ENCODE measurements at places on chromosomes 16 and 17.

- no peak for ATAC-seq
Observed at GRCh38 chr16:88999457-89000206, 22.6 kb upstream of the CBFA2T3 start.

GRCh38 chr17:44209786-44210341, 9.6 kb downstream of the UBTF start:
- ATAC-seq, result no peak

DNA sequence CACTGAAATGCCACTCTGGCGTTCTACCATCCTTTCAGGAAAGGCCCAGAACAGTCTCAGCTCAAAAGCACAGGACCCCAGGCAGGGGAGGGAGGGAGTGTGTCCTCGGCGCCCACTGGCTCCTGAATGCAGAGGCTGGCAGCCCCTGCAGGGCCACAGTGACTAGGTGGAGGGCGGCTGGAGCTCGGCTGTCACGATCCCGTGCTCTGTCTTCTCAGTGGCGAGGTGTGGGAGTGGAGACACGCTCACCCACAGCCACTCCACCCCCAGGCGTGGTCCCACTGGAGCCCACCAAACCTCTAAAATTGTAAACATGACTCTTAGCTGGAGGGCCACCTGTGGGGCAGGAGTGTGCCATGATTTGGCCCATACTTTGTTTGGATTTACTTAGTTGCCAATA, 16.4 kb upstream of the FASN start:
- no peak for ATAC-seq

DNA sequence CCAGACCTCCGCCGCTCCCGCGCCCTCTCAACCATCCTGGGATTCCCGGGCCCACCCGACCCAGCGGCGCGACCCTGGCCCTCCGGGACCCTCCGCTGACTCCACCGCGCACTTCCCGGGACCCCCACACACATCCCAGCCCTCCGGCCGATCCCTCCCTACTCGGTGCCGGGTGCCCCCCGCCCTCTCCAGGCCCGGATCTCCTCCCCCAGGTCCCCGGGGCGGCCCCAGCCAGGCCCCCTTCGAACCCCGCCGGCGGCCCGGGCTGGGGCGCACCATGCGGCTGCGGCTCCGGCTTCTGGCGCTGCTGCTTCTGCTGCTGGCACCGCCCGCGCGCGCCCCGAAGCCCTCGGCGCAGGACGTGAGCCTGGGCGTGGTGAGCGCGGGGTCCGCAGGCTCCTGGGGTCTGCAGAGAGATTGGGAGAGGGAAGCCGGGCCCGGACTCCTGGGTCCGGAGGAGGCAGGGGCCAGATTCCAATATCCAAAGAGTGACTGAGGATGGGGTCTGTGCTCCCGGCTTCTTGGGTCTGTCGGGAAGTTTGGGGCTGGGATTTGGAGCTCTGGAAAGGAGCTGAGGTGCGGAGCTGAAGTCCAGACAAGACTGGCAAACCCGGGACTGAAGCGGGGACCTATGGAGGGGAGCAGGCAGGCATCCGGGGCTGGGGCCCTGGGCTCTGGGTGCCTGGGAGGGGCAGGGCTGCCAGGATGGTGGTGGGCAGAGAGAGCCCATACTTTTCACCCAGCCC, 453 bp downstream of the MMP25 start:
- no peak for ATAC-seq

- ATAC-seq, result no peak
Observed at GRCh38 chr17:27455236-27455913, 873 bp upstream of the KSR1 start.

DNA sequence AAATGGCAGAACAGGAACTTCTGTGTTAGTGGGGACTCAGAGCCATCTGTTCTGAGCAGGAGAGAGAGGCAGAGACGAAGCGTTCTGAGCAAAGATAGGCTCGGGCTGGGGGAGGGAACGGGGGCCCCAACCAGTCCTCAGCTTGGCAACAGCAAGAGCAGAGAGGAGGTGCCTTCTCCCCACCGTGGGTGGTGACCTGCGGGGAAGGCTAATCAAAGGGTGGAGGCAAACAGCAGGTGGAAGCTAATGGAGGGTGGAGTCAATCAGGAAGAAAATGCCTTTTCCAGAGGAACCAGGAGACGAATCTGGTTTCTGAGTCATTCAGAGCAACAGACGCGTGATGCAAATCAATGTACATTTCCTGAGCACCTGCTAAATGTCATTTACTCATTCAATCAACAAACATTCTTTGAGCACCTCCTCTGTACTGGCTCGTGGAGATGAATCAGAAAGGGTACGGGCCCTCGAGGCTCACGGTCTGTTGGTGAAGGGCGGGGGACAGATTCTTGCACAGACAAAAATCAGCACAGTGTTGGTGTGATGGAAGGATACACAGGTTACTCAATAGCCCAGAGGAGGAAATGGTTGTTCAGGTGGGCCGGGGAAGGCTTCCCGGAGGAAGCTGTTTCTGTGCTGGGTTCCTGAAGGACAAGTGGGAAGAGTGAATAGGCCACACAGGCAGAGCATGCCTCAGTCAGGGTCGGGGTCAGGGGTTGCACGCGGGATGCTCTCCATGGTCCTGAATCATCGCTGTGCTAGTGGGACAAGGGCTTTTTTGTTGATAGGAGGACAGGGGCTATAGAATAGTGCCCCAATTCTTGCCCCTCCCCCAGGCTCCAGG, 5.7 kb upstream of the SPNS2 start:
- ATAC-seq, result peak; percentile 70

GRCh38 chr17:57370037-57370581, 113.8 kb downstream of the MSI2 start:
- ATAC-seq, result peak; percentile 67

- ATAC-seq, result no peak
Observed at GRCh38 chr17:56679777-56680422, 86.4 kb downstream of the NOG start.

DNA sequence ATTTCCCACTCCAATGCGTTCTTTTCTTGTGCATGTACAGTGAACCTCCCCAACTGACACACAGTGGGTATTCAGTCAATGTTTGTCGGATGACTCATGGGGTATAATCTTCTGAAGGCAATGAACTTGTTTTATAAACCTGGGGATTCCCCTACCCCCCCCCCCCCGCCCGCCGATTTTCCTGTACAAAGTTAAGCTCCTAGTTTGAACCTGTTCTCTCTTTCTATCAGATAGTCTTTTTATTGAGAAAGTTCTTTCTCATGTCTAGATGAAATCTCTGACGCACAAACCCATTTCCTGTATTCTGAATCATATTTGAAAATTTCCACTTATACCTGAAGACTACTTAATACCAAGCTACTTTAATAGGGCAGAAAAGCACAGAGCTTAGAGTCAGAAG, 338.3 kb downstream of the CA10 start:
- ATAC-seq, result peak; percentile 71

DNA sequence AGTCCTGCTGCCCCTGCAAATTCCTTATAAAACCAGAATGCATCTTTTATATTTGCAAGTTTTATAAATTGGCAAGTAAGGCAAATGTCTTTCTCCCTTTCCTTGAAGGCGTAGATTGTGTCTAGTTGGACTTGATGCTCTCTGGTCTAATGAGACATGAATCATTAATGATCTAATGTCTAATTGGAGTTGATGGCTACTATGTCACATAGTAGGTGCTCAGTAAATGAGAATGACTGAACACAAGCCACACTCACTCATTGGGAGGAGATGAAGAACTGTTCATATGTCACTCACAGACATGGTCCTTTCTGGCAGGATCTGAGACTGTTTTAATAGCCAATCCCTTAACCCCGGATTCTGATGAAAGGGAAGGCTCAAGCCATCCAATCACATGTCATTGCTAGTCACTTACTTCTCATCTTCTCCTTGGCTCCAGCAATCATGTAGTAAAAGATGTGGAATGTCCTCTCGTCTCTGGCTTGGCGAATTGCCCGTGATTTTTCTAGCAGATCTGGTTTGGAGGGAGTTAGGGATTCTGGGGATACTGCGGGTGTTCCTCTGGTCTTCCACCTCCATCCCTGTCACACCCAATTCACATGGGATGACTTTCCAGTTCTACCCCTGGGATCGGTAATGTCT, 81.0 kb downstream of the MYH11 start:
- no peak for ATAC-seq

- ATAC-seq, result no peak
Observed at GRCh38 chr17:9900784-9901183, 4.3 kb downstream of the RCVRN start.

DNA sequence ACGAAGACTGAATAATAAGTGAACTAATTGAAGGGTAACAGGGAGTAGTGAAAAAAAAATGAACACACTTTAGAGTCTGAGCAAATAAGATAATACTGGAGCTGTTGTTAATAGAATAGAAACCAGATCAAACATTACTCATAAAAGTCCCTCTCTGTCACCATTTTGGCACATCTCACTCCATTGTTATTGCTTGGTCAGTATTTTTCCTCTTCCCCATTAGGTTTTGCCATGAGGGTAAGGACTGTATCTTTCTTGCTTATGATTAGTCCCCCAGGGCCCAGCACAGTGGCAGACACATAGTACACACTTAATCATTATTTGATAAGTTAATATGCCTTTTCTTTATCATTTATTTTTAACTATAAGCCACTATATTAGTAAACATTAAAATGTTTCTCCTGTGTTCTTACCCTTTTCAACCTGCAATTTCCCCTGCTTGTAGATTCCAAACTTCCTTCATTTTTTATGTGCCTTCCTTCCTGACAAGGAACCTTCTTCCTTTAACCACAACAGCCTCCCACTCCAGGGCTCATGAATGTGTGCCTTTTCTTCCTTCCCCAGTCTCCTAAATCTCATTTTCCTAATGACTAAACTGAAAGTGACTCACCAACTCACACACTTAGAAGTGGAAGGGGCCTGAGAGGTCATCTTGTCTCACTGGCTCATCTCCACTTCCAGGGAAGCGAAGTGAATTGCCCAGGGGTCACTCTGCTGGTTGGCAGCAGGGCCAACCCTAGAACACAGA, 88.2 kb upstream of the HAS3 start:
- ATAC-seq, result peak; percentile 57

DNA sequence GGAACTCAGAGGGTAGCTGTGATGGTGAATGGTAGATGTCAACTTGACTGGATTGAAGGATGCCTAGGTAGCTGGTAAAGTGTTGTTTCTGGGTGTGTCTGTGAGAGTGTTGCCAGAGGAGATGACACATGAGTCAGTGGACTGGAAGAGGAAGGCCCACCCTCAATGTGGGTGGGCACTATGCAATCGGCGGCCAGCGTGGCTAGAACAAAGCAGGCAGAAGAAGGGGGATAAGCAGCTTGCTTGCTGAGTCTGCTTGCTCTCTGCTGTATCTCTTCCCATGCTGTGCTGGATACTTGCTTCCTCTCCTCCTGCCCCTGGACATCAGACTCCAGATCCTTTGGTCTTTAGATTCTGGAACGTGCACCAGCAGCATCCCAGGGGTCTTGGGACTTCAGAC, 128.1 kb downstream of the AIPL1 start:
- no peak for ATAC-seq

GRCh38 chr17:58172369-58173071, 5.7 kb downstream of the OR4D2 start:
- no peak for ATAC-seq
